Bronchus fibroblast of lung (primary cell): ENCODE measurements at places on chromosomes 16 and 17. TPM values are rescaled to one million over a fixed set of nuclear protein-coding genes. Genes with fewer than 3 reads are reported as not detected.

BIRC5 gene
- total RNA-seq: 95.1 and 100 TPM in 2 replicates

FAM83G gene
- 11.4 and 11.6 TPM in 2 replicates for total RNA-seq

VASN gene
- 69.6 and 76.8 TPM in 2 replicates for total RNA-seq

PRAC2 gene
- not detected in 2 replicates for total RNA-seq

PARD6A gene
- total RNA-seq: 1.8 and 3.0 TPM in 2 replicates

CHST4 gene
- under 0.01 TPM in 1 of 2 replicates, not detected in the other for total RNA-seq

PLEKHG4 gene
- 20.4 and 26.4 TPM in 2 replicates for total RNA-seq
